ENCODE measurements at places on chromosomes 3 and 15. TPM values are rescaled to one million over a fixed set of nuclear protein-coding genes. Genes with fewer than 3 reads are reported as not detected.

The NECTIN3 gene
- 75.8 TPM for total RNA-seq

The MST1R gene
- total RNA-seq = 1.9 TPM

The SENP5 gene
- total RNA-seq = 35.2 TPM

The PLA2G4F gene
- total RNA-seq = not detected

The POPDC2 gene
- 0.15 TPM for total RNA-seq

The FES gene
- total RNA-seq = 38.7 TPM
